ENCODE measurements at places on chromosomes 6 and 20.

- DNase-seq: no peak
Observed at GRCh38 chr6:113122060-113122459, 735.1 kb upstream of the MARCKS start.

DNA sequence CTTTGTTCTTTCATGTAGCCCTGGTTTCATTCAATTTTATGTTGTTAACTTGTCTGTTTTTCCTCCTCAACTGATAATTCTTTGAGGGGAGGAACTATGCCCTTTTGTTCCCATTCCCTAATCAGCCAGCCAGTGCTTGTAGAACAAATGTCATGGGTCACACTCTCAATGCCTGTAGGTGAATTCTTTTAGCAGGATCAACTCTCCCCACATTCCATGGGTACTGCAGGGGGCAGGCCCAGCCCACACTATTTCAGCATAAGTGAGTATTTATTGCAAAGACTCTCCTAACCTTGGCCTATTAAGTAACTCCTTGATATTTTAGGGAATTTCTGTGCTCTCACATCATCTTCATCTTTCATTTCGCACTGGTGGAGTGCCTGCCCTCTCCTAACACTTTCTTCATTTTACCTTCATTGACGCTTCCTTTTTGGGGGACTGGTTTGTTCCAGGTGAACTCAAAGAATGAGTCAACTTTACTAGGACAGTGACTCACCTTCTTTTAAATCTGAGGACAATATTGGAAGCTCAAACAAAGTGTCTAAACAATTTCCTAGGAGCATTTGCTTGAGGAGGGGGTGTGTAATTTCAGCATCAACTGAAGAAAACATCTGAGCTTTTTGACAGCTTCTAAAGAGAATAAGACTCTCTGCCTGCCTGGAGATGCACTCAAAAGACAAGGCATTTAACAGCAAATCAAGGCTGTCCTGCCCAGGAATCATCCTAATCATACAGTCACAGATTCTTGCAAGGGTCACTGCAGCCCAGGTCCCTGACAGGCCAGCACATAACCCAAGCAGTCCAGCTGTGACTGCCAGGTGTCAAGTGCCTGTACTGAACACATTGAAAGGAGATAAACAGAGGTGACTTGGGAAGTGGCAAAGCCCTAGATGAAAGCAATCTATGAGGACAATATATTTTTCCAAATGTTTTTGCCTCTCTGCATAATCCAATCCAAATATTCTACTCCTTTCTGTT lies 263.9 kb upstream of the PRND start:
- DNase-seq: no peak

DNA sequence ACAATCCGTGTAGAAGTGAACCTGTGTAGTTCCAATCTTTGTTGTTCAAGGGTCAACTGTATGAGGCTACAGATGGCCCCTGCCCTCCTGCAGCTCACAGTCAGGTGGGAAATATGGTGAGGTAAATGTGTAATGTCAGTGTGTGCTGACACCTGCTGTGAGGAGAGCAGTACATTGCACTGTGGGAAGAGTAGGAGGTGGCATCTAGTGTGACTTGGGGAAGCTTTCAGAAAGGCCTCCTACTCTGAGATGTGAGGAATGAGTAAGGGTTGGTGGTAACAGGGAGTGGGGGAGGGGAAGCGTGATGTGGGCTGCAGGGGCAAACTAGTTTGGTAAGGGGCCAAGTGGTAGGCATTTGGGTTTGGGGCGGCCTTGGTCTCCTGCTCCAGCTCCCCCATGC lies 188.8 kb downstream of the FARS2 start:
- no peak for DNase-seq

DNA sequence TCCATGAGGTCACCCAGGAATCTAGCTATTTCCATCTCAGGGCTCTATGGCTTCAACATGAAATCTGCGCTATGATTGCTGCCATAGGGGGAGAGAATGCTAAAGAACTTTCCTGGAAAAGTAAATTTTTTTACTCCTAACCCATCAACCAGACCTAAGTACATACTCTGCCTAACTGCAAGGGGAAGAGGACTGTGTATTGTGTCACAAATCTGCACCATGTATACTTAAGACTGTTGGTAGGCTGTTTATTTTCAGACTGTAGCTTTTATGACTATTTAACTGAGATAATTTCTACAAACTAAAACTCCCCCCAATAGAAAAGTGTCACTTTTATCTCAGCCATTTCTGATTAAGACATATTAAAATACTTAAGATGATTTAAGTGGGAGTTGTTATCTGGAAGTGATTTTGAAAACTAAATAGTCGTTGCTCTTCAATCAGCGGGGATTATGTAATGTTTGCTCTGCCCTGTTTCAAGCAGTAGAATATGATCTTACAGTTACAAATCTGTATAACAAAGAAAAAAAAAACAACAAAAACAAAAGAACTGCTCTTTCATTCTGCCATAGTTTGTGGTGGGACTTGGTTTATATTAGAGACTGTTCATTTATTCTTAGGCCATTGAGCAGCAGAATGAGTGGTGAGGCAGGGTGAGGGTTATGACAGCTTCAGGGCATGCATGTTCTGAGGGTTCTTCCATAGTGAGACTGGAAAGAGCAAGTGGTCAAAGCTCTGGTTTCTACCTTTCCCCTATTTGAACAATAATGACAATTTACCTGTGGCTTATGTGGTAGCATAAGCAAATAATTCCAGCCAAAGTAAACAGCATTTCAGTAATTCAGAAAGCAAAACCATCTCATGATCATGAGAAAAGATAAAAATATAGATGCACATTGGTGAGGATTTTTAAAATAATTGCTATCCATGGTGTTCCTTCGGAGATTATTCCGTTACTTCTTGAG lies 126.3 kb upstream of the CEP162 start:
- no peak for DNase-seq

GRCh38 chr6:42452171-42453030 lies 675 bp upstream of the TRERF1 start:
- peak; percentile 46 for DNase-seq

GRCh38 chr6:811831-812230 lies 118.9 kb upstream of the EXOC2 start:
- DNase-seq: no peak

GRCh38 chr6:10413850-10414738 lies 780 bp downstream of the TFAP2A start:
- DNase-seq: no peak

- DNase-seq: no peak
Observed at GRCh38 chr6:2168480-2168879, 76.9 kb downstream of the GMDS start.

GRCh38 chr6:39952167-39952566 lies 17.9 kb upstream of the MOCS1 start:
- DNase-seq: no peak

DNA sequence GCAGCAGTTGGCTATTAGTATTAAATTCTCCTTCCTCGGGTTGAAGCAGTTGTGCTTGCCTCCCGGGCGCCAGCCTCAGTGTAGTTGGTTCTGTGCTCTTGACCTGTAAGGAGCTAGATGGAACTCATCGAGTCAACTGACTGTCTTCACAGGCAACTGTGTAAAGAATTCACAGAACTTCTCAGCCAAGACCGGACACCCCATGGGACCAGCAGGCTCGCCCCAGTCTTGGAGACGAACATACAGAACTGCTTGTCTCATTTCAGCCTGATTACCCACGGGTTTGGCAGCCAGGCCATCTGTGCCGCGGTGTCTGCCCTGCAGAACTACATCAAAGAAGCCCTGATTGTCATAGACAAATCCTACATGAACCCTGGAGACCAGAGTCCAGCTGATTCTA lies 8.5 kb downstream of the TFAP2C start:
- no peak for DNase-seq

- no peak for DNase-seq
Observed at GRCh38 chr6:117574198-117574597, 28.1 kb downstream of the GOPC start.

- no peak for DNase-seq
Observed at GRCh38 chr6:19736066-19736465, 101.1 kb upstream of the ID4 start.

DNA sequence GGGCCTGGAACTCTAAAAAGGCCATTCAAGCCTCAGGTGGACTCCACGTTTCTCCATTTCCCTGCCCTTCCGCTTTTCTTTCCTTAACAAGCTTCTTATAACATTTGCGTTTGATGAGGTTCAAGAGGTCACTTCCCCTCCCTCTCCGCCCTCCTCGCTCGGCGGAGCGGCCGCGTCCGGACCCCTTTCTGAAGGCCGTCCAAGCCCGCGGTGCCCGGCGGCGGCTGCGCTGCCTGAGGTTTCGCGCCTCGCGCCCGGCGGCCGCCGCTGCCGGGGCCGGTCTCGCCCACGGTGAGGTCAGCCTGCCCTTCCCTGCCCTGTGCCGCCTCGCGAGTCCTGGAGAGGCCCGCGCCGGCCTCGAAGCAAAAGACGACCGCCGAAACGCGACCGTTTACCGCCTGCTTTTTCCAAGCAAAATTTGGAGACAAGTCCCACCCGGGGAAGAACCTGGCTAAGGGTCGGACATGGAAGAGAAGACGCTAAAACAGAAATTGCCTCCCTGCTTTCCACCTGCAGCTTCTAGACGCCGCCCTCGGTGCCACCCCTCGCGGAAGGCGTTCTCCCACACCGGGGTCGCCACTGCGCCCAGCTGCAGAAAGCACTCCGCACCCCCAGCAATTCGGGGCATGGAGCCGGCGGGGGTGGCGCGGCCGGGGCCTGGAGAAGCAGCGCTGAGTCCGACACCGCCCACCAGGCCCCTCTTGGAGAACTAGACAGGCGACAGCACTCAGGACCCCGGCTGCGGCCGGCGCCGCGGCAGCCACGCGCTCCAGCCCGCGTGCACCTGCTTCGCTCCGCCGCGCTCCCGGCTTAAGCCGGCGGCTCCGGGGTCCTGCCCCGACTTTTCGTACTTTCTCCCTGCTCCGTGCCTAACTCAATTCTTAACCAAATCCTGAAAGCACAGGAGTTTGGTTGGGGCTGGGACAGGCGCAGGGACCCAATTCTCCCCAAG lies 11.0 kb upstream of the FOXF2 start:
- no peak for DNase-seq

GRCh38 chr20:19673575-19673974 lies 84.5 kb upstream of the RIN2 start:
- DNase-seq: no peak

DNA sequence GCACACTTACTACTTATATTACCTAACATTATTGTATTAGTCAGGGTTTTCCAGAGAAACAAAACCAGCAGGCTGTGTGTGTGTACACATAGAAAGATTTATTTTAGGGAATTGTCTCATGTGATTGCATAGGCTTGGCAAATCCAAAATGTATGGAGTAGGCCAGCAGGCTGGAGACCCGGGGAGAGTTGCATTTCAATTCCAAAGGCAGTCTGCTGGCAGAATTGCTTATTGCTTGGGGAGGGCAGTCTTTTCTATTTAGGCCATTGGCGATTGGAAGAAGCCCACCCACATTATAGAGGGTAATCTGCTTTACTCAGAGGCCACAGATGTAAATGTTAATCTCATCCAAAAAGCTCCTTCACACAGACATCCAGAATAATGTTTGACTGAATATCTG lies 157.0 kb downstream of the ADGRG6 start:
- DNase-seq: no peak

DNA sequence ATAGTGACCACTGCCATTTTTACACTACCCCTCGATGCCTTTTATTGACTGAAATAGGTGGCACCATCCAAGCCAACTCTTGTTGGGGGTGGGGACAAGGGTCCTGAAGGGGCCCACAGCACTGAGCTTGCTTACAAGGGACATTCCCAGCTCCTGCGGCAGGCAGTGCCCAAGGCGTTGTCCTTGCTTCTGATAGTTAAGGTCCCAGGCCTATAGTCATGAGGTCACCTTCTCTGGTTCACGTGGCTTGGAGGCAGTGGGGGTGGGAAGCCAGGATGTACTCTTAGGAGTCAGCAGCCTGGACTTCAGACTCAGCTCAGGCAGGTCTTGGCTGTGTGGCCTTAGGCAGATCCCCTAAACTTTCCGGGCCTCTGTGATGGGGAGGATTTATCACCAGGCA lies 48.6 kb downstream of the TOX2 start:
- no peak for DNase-seq

- no peak for DNase-seq
Observed at GRCh38 chr6:142008781-142009180, 123.9 kb upstream of the GJE1 start.

GRCh38 chr6:142300758-142301650 lies 803 bp upstream of the ADGRG6 start:
- no peak for DNase-seq

DNA sequence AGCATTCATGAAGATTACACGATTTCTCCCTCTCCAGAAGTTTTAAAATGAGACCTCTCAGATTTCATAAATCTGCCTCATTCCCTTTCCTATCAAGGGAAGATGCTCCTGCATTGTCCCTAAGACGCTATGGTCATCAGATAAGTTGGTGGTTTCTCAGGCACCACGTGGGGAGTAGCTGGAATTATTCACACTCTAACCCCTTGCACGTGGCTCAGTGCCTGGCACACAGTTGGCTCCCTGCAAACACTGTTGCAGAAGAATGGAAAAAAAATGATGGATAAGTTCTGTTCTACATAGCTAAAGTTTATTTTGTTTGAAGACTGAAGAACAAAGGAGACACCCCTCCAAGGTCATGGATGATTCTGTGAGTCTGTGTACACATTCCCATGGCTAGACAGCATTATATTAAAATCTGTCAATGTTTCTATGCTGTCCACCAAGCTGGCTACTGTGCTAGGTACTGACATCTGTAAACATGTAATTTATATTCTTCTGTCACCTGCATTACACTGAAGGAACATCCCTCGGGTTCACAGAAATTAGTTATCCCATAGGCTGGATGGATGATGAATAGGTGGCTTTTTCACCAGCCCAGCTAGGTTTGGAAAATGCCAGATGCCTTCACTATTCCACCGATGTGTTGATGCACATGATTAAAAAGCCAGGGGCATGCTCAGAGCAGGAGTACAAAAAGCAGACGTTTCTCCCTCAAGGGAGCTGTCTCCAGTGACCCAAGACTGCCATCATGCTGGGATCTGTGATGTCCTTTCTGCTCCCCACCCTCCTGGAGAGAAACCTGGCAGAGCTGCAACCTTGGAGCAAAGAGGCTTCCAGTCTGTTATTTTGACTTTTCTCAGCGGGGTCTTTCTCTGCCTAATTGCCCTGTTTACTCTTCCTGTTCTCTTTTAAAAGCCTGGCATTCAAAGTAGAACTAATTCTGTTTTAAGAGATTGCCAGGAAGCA lies 610.5 kb downstream of the UTRN start:
- DNase-seq: no peak

DNA sequence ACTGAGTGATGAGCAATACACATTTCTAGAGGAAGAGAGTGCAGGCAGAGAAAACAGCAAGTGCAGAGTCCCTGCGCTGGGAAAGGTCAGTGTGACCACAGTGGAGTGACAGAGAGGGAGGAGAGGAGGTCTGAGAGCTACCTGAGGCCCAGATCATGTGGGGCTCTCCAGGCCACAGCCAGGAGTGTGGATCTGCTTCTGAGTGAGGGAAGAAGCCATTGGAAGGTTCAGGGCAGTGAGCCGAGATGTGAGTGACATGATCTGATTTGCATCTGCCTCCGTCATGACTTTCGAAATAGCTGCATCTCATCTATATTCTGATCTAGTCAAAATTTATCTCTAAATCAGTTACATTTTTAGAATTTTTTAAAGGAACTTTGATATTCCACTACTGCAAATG lies 367.1 kb downstream of the PREX1 start:
- DNase-seq: no peak

GRCh38 chr20:9093218-9093957 lies 24.5 kb downstream of the PLCB4 start:
- no peak for DNase-seq

GRCh38 chr6:150056916-150057315 lies 12.0 kb downstream of the ULBP3 start:
- no peak for DNase-seq

- peak; percentile 40 for DNase-seq
Observed at GRCh38 chr6:14452567-14453527, 335.3 kb downstream of the CD83 start.

GRCh38 chr6:40352006-40352405 lies 235.2 kb downstream of the LRFN2 start:
- DNase-seq: no peak

GRCh38 chr20:39799366-39799965 lies 837.3 kb downstream of the DHX35 start:
- DNase-seq: no peak

All from T-cell (primary cell).